ENCODE measurements at places on chromosomes 11 and 22. TPM values are rescaled to one million over a fixed set of nuclear protein-coding genes. Genes with fewer than 3 reads are reported as not detected.

SCUBE2 gene
- 42.1 TPM for total RNA-seq

- no peaks in the 10 kb centered on the region for H3K36me3 ChIP-seq
- H3K4me1 ChIP-seq, result no peaks in the 10 kb centered on the region
- H3K27ac ChIP-seq, result no peak overlapping the region
- H3K4me3 ChIP-seq, result no peak overlapping the region
- no peaks in the 10 kb centered on the region for H3K27me3 ChIP-seq
Measured at GRCh38 chr11:6438979-6439571, 1.7 kb downstream of the HPX start.

LMO2 gene
- 0.92 TPM for total RNA-seq

HEPN1 gene
- total RNA-seq, result not detected

Data from neural progenitor cell (in vitro differentiated cells).